NCI-H226 (cell line): ENCODE measurements at places on chromosomes 12 and 14.

GRCh38 chr14:52472728-52473127, 79.6 kb downstream of the TXNDC16 start:
- no peak for DNase-seq

- no peak for DNase-seq
These were observed 14.0 kb upstream of the RABGGTA start for GRCh38 chr14:24285351-24285750.

DNA sequence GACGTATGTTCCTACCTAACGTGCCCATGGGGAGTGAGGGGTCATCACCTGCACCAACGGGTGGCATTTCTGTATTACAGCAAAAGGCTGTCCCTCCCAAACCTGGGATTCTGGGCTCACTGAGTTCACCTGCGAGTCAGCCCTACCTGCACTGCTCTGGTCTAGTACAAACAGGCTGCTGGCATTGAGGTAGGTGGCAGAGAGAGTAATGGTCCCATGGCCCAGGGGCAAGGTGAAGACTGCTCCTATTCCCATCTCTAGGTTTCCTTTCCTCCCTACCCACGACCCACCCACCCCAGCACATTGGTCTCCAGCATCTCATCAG, 421 bp downstream of the SUOX start:
- DNase-seq, result no peak

DNA sequence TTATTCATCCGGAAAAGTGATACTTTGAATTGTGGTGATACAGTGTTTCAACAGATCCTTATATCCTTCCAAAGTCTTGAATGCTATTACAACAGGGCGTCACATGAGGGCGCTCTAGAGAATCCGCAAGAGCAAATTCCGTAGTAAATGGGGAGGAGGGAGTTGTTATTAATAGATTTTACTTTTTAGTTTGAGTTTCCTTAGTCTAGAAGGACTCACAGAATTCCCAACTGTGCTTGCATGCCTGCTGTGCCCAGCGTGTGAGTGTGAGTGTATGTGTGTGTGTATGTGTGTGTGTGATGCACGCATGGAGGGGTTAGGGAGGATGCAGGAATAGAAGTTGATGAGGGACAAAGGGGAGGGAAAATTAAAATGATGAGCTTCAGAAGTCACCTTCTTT, 375.3 kb downstream of the C12orf75 start:
- DNase-seq, result no peak

DNA sequence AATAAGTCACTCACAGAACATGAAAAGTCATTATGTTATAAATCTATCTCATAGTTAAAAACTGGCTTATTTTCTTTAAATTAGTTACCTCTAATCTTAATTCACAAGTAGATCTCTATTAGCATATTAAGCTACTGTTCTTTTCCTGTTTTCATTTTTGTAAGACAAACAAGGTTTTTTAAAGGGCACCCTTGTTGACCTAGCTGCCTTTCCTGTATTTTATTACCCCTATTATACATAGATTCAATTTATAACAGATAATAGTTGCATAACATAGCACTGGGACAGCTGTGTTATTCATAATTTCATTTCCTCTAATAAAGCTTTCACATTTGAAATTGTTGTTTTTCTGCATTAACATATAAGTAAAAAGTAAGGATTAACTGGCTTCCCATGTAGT, 1500.7 kb upstream of the FLRT2 start:
- no peak for DNase-seq

DNA sequence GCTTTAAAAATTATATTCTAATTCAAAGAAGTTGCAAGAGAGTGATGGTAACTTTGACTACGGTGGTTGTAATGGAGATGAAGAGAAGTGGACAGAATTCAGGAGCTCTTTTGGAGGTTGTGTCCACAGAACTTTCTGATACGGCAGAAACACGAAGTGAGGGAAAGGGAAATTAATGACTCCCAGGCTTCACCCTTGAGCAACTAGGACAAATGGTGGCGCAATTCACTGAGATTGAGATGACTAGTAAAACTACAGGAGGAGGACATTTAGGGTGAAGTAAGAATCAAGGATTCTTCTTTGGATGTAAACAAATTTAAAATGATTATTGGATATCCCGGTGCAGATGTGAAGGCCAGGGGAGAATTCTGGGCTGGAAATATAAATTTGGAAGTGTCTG, 212.6 kb downstream of the PTPRO start:
- no peak for DNase-seq

GRCh38 chr12:92472201-92472600, 230.6 kb upstream of the PLEKHG7 start:
- no peak for DNase-seq
